ENCODE measurements at places on chromosomes 7 and 10.

- DNase-seq = peak; percentile 57
Observed at GRCh38 chr7:30478349-30479201, at the start of gene NOD1. Gene NOD1 (minus strand): TSS chr7:30478784. CDS start chr7:30456921, 21,863 bp downstream.

- DNase-seq = no peak
Observed at GRCh38 chr7:3574386-3574785, 273.3 kb downstream of the SDK1 start.

DNA sequence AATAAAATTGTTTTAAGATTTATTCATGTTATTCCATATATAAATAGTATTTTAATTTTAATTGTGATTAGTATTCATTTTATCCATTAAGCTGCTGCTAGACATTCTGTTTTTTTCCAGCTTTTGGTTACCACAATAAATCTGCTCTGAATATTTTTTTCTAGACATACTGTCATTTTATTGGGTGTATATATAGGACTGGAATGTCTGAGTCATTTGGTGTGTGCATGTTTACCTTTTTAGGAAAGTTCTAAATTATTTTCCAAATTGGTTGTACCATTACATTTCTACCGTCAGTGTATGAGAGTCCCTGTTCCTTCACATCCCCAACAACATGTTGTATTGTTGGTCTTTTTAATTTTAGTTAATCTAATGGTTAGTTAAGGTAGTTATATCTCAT is 1138.1 kb downstream of the REEP3 start:
- DNase-seq = no peak

- DNase-seq = no peak
Observed at GRCh38 chr7:51732116-51732515, 415.5 kb upstream of the COBL start.

- DNase-seq = no peak
Observed at GRCh38 chr7:34544621-34545020, 113.4 kb upstream of the NPSR1 start.

DNA sequence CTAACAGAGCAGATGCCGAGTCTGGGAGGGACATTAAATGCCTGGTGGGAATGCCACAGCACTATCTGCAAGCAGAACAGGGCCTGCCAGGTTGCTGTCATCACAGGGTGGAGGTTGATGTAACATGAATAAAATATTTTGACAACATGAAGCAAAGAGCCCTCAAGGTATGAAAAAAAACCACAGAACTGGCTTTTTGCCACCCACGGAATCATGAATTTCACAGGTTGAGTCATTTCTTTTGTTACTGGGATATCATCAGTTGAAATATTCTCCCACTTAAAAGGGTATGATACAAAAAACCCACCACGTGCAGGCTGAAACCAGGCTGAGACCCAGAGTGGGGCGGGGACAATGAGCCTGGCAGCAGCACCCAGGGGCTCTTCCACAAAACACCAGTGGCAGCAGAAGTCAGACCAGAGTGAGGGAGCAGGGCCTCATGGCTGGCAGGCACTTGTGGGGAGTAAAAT is 220.1 kb downstream of the TNS3 start:
- DNase-seq = peak; percentile 35

- no peak for DNase-seq
Observed at GRCh38 chr10:58265249-58265648, 2.4 kb downstream of the IPMK start.

DNA sequence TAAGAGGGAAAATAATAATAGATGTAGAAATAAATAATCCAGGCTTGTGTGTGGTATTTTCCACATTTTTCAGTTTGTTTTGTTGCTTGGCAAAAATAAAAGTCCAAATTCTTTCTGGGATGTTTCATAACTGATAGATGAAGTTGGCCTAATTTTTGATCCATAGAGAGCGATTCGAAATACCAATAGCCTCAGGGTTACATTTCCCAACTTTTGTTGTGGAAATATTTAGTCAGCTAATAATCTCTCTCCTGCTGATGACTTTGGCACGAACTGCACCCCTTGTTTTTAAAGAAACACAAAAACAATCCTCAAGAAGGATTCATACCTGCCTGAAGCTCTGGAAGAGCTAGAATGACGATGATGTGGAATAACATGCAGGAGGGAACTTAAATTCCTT is 483.2 kb downstream of the ADRA2A start:
- DNase-seq = no peak

DNA sequence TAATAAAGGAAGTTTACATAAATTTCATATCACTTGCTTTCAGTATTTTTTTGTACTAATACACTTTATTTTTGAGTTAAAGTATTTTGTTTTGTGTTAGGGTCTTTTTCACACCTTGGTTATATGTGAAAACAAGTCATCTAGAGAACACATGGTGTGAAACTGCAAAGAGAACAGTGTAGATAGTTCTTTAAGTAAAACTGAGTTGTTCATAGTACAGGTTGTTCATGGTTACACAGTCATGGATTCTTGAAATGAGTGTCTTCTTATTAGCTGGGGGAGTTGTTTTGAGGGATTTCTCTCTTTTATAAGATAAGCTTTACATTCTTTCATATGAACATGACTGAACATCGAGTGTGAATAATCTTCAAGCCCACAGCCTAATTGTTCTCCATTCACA is 244.2 kb downstream of the THSD7A start:
- DNase-seq = no peak

DNA sequence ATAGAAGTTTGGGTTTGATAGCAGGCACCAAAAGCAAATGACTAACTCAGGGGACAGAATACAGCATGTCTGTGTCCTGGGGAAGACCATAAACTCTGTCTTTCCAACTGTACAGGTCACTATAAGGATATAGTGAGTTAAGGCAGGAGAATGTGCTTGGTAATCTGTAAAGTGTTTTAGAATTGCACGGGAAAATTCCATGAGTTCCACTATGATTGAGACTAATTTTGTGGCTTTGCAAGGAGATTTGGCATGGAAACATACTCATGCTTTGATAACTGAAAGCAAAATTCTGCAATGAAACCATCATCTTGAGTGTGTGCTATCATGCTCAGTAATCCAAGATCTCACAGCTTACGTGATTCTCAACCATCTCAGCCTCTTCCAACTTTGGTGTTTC is 152.6 kb downstream of the PKD1L1 start:
- DNase-seq = no peak

- DNase-seq = no peak
Observed at GRCh38 chr10:3477683-3478082, 305.1 kb upstream of the PITRM1 start.

DNA sequence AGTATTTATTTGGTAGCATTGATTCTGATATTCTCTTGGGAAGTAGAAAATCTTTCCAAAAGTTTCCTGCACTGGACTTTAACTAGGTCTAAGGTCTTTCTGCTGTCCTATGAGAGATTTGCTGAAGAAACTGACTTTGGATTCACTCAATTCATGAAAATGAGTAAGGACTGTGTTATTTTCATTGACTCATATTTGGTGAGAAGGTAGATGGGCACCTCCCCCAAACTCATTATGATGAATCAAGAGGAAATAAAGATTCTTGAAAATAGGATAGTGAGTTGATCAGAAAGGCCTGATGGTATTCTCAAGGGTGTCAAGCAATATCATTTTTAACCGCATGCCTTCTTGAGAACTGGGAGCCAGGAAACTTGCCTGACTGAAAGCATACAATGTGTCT is 110.3 kb downstream of the RNF133 start:
- DNase-seq = no peak

GRCh38 chr7:36777062-36777461 is 52.8 kb upstream of the AOAH start:
- DNase-seq = no peak

GRCh38 chr7:122572706-122573105 is 126.2 kb downstream of the RNF133 start:
- DNase-seq = no peak

DNA sequence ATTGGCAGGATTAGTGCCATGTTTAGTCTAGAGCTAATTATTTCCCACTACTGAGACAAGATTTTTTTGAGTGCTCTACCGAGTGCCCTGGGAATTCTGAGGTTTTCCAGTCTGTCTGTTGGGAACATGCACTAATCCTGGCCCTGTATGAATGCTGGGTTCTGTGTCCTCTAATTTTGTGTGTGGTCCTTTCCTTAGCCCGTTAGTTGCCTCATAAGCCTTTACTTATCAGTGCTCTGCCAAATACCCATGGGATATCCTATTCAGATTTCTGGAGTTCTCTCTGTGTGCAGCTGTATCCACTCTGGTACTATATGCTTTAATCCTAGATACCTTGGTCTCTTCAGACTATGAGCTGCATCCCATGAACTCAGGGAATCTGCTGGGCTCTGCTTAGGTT is 13.1 kb downstream of the CSGALNACT2 start:
- DNase-seq = no peak

DNA sequence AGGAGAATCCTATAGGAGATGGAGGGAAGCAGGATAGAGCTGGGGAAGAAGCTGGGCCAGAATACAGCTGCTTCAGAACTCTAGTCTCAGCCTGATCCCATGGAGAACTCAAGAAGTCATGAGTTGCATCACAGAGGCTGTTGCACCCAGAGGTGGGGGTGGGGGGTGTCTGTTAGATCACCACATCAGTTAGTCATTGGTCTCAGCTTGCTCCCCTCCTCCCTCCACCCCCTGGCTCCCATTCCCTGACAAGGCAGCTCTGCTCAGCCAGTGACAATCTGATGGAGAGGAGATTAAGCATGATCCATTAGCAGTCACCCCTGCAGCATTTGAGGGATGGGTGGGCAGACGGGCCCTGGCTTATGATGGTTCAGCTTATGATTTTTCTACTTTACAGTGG is 58.4 kb upstream of the FGL2 start:
- no peak for DNase-seq

DNA sequence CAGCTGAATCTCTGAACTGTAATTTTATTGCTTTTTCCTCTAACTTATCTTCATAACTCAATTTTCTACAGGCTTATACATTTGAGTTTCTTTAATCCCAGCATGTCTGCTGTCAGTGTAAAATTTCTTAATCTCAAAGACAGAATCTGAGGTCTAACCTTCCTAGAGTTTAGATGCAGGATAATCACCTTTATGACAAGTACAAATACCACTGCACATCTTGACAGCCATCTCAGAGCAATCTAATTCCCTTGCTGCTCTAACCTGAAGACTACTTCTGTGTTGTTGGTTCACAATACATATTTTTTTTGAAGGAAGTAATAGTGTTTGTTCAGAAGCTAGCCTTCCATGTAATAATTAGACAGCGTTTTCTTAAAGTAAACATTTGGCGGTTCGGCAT is 424.2 kb upstream of the ZWINT start:
- no peak for DNase-seq

DNA sequence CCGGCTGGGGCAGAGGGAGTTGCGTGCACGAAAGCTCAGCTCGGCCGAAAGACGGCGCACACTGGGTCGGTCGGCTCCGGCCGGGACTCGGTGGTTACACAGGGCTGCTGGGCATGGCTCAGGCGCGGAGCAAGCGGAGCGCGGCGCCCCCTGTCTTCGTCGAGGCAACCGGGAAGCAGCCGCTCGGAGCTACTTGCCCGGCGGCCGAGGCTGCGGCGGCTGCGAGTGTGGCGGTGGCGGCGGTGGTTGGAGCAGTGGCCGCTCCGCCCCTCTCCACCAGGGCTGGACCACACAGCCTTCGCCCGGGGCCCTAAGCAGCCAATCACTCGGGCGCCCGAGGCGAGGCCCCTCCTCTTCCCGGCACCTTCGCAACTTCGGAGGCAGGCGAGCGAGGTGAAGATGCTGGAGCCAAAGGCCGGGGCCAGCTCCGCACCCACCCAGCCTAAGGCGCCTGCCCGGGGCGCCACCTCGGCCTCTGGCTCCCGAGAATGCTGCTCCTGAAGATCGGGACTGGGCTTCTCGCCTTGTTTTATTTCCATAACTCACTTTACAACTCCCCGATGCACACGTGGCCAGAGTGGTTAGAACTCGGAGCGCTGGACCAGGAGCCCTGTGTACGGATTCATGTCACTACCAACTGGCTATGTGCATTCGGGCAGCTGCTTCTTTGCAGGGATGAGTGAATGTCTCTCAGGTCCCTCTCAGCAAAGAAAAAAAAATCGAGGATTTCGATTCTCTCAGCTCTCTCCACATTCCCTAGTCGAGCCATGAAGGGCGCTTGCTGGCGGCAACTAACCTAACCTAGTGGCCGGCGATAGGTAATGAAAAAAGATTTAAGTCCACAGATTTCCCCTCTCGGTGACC is at the start of gene TLL2:
TLL2 (minus strand) TSS at position 229 of the 864 bp plus-strand sequence. CDS start 241 bp downstream, outside the sequence.
- DNase-seq = peak; percentile 56

DNA sequence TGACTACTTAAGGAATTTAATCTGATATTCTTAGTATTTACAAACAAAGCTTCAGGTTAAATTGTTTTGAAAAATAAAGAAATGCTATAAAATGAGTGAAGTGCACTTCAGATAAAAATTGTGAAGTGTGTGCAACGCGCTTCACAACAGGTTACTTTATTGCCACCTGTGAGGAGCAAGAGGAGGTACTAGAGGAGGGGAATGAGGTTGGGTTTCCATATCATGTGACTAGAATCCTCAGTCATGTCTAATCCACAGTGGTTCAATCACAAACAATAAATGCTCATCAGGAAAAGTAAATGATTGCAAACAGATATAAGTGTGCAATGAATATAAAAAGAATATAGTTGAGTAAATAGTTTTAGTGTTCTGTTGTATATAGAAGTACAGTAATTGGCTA is 34.5 kb upstream of the CD36 start:
- no peak for DNase-seq

GRCh38 chr7:91086200-91086599 is 178.0 kb upstream of the FZD1 start:
- DNase-seq = no peak

DNA sequence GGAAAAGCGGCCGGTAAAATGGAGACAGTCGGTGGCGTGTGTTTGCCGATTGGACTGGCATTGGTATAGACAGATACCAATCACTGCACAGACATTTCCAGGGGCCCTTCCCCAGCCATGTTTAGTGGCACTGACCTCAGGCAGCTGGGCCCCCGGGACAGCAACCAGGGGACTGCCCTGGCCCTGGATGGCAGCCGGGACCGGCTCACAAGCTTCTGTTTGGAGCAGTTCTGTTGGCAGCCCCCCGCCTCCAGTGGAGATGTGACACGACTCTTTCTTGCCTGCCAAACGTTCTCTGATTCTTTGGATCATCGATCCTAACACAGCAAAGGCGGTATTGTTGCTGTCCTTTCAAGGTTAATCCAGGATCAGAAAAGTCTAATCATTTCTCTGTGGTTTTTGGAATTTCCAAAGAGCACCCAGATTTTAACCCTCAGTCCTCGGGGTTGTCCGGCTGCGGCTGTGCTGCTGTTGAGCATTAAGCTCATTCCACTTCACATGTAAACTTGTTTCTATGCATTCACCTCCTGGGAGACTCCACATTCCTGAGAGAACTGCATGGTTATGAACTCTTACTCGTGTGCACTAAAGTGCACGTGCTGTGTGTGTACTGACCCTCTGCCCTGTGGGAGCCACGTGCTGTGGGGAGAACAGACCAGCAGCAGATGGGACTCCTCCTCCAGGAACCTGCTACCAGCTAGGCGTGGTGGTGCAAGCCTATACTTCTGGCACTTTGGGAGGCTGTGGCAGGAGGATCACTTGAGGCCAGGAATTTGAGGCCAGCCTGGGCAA is 46.0 kb downstream of the FOXK1 start:
- no peak for DNase-seq

- no peak for DNase-seq
Observed at GRCh38 chr7:106864298-106865081, 592 bp upstream of the PIK3CG start.

GRCh38 chr7:116601426-116601825 is 70.6 kb upstream of the MET start:
- peak; percentile 9 for DNase-seq

GRCh38 chr7:20358762-20359282 is 28.1 kb downstream of the ITGB8 start:
- no peak for DNase-seq
